ENCODE measurements at places on chromosomes 11 and 22.
A peak's percentile ranks its signal among the peaks of the same experiment; 100 is the strongest.

DNA sequence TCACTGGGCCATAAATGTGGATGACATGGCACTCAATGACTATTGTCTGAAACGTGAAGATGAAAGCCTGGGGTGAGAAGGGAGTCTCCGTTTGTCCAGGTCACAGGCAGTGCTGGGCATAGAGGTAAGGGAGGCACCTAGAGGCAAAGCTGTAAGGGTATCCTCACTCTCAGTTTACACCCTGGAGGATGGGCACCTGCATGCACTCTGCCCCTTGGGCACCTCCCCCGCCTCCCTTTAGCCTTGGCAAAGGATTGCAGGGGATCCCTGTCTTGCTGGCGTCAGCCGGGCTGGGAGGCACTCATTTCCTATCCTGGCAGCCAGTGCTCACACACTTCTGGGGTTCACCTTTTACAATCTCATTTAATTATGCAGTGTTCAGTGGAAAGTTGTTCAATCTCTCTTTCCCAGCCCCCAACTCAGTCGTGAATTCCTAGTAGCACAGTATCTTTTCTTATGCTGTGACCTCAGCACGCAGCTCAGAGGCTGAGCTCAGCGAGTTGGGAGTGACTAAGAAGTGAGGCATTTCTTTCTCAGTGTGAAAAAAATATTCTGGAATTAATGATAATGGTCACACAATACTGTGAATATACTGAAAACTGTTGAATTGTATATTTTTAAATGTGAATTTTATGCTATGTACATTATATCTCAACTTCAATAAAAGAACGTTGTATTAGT is 866.6 kb downstream of the BRD1 start:
- DNase-seq, result no peak

DNA sequence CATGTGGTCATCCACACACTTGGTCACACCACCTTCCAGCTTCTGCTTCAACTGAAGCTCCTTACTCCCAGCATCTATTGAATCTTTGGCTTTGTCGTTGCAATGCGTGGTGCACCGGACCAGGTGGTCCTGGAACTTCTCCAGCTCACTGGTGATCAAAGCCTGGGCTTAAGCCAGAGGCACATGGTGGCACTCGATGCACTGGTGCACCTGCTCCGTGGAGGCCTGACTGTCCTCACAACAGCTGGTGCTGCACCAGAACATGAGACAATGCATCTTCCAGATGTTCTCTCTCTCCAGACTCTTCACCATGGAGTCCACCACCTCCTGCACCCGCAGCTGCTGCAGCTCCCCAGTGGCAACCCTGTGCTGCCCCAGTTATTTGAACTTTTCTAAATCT is 56.0 kb downstream of the CELSR1 start:
- DNase-seq, result no peak

DNA sequence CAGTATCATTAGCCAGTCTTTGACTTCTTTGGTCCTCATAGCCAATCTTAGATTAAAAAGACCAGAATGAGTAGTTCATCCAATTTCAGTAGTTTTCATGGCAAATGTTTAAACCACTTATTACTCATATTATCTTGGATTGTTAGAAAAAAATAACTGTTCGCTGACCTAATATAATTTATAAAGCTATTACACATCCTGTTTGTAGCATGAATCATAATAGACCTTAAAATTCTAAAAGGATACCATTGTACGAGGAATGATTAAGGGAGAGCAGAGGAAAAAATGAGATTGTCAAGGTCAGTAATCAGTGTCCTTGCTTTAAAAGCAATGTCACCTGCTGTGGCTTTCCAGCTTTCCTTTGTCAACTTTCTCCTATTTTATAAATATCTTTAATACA is 371.2 kb downstream of the NELL1 start:
- DNase-seq, result no peak

GRCh38 chr11:63832336-63832735 is 6.6 kb upstream of the MARK2 start:
- no peak for DNase-seq

GRCh38 chr11:100949443-100949842 is 180.2 kb downstream of the PGR start:
- DNase-seq, result no peak

DNA sequence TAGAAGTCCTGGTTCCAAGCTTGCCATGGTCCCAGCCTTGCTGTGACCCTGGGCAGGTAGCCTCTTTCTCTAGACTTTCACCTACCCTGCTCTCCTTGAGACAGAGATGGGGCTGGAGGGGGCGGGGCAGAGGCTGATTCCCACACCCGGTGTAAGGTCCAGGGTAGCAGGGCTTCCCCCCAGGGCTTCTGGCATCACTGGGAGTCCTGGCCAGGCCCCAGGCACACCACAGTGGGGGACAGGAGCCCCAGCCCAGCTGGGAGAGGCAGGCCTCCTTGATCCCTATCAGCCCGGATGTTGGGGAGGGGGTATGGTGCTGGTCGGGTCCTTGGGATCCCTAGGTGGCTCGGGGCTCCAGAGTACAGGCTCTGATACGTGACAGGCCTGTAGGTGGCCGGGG is 1.7 kb upstream of the NUDT8 start:
- DNase-seq, result no peak

DNA sequence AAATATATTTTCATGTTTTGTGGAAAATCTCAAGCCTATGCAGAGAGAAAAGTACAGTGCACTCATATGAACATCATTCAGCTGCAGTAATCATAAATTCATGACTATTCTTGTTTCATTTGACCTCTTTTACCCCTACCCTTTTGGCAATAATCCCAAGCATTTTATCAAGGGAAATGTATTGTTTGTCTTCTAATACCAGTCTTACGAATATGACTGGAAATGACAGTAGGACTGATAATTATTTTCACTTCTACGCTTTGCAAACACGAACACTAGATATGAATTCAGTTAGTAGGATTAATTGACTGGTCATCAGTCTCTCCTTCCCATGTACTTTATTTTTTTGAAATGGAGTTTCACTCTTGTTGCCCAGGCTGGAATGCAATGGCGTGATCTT is 90.3 kb downstream of the MTMR3 start:
- no peak for DNase-seq

DNA sequence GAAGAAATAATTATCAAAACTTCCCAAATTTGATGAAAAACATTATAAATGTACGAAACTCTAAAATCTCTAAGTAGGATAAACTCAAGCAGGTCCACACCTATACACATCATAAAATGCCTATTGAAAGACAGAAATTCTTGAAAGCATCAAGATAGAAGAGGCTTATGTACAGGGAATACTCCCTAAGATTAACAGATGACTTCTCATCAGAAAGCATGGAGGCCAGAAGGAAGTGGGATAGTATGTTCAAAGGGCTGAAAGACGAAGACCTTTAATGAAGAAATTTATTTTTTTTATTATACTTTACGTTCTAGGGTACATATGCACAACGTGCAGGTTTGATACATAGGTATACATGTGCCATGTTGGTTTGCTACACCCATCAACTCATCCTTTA is 45.3 kb upstream of the KCNA4 start:
- DNase-seq, result no peak

- DNase-seq, result no peak
Observed at GRCh38 chr22:46714550-46714949, 23.5 kb downstream of the CERK start.

DNA sequence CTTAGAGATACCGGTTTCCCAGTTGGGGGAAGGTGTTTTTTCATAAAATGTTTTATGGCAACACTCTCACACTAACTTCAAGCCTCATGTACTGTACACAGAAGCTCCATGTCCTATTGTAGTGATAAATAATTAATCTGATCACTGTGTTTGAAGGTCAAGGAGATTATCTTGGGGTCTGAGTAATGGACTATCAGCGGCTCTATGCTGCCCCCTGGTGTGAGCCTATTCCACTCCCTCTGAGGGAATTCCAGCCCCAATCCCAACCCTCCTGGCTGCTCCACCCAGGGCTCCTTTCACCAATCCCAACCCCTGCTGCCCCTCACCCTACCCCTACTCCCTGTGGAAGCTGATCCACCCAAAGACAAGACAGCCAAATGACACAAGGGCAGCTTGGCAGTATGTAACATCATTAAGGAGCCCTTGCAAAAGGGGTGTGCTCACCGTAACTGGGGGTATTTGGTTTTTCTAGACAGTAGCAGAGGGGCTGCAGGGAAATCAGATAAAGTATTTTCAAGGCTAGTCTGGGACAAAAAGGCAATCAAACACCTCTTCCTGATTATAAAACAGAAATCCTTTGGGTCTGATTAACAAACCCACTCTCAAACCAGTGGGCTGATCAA is 22.3 kb downstream of the HPS4 start:
- peak; percentile 82 for DNase-seq

GRCh38 chr11:134841411-134841810 is 429.4 kb upstream of the B3GAT1 start:
- DNase-seq, result no peak

DNA sequence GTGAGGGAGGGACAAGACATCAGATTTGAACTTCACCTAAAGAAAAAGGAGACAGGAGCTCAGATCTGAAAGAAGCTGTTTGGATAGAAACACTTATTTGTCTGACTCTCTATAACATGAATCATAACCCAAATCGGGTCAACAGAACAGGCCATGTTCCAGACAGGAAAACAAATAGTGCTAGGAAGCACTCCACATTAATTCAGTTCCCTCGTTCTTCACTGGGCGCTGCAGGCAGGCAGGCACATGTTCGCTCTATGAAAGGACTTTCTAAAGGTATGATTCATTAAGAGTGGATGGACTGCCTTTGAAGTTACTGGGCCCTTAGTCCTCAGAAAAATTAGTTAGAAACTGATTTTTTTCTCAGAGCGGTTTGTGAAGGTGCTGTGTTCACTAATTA is 137.5 kb upstream of the TRPC6 start:
- no peak for DNase-seq

- DNase-seq, result peak; percentile 65
Observed at GRCh38 chr11:112279901-112280267, 19.2 kb upstream of the PLET1 start.
